ENCODE measurements at places on chromosomes 6 and 20. TPM values are rescaled to one million over a fixed set of nuclear protein-coding genes. Genes with fewer than 3 reads are reported as not detected.

The MEP1A gene
- not detected for total RNA-seq

The KCNK15 gene
- total RNA-seq = 1.1 TPM

- DNase-seq = no peak
Observed at GRCh38 chr6:25627001-25627400, 25.0 kb upstream of the SCGN start.

The HLA-F gene
- total RNA-seq = 314 TPM

The ASIP gene
- not detected for total RNA-seq

The CGA gene
- total RNA-seq = not detected

DNA sequence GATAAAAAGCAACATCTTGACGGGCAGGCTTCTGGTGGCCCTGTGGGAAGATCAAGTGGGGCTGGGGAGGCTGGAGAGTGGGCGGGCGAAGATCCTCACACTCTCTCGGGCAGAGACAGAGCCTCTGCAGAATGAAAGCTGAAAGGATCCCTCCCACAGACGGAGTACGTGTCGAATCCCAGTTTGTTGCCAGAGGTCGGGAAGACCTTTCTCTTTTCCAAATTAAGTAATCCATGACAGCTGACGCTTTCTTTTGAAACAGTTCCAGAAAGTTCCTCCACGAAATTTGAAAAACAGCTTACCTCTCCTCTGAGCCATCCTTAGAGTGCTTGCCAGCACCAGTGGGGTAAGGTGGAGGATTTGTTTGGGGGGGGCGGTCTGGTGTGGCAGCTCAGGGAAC lies 155.6 kb upstream of the SMLR1 start:
- no peak for DNase-seq

Data from activated T-helper 1 cell treated with anti-CD3 and anti-CD28 coated beads, Interleukin-12 subunit alpha, Interleukin-12 subunit beta, Interleukin-2, Interleukin-4 antibody, amounts not matched to agents 30 ng/mL and 10 ng/mL and 1 ng/mL, durations not matched to agents 14 hours and 24 hours and 36 hours (primary cell).